Stimulated activated CD8-positive, alpha-beta memory T cell treated with anti-CD3 and anti-CD28 coated beads, Interleukin-4, amount 100 ng/mL, for 4 hours (primary cell): ENCODE measurements at places on chromosomes 11 and 22.

DNA sequence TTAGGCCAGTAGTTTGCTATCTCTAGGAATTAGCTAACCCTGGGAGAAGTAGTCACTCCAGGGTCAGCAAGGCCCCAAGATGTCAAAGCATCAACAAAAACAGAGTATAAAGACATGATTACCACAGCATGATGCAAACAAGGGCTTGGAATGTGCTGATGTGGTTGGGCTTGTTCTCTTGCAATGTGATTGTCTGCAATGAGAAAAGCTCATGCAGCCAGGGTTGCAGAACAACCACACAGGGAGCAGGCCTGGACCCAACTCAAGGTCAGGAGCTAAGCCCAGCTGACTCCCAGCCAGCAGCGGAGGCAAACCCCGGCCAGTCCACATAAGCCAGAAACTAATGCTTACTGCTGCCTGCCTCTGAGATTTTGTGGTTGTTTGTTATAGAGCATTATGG, 132.4 kb upstream of the ZC3H12C start:
- no peak for DNase-seq

DNA sequence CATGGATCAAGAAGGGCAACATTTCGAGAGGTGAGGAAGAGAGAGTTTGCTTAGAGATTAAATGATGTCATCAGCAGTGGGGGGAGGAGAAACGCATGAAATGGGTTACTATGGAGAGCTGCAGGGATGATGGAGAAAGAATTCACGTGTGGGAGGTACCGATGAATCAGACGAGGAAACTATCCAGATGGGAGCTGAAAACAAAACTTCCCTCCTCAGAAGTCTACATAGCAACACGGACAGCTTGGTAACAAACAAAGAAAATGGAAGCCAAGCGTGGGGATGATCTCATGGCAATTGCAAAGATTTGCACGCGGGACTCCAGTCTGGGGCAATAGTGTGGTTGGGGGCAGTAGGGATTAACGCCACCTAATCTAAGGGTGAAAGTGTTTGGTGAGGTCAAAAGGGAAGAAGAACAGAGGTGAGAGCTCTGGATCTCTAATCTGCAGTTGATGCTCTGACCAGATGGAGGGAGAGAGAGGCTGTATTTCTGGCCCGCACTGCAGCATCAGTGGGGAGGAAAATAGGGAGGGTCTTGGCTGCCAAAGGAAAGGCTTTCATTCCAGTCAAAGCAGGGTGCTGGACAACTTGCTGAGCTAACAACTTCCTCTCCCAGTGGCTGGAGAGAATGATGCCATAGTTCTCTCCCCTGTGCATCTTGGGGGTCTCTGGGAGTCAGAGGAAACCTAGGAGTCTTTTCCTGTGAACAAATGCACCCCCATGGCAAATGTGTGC, 43.4 kb upstream of the CSNK2A3 start:
- DNase-seq, result no peak

DNA sequence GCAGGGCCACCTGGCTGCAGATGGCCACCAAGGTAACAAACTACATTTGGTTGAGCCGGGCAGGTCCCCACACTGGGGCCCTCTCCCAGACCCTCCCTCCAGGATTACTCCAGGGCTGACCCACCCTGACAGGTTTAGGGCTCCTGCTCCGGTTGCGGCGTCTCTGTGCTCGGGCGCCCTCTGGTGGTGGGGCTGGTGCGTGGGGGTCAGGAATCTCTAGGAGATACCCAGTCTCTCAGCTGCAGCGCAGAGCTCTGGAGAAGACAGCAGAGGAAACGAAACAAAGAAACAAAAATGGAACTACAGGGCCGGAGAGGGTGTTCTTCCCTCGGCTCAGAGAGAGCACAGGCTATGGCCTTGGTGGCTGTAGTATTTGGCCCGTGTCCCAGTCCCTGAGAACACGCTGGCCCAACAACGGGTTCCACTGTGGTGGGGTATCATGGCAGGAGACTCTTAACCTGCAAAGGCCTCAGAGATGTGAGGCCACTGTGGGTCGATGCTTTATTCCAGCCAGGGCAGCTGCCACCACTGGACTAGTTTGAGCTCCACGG, 2.4 kb downstream of the C11orf96 start:
- peak; percentile 42 for DNase-seq

DNA sequence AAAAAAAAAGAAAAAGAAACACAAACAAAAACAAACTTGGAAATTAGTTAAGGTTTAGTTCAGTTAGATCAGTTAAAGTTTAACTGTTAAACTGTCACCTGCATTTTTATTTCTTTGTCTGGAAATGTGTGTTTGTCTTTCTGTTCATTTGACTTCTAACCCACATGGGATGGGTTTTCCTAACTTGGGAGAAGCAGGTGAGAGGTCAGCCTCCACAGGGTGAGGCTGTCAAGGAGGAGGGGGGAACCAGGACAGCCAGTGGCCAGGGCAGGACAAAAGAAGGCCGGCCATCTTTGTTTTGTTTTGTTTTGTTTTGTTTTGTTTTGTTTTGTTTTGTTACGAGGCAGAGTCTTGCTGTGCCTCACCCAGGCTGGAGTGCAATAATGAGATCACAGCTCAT, 13.4 kb upstream of the GCAT start:
- DNase-seq, result no peak

DNA sequence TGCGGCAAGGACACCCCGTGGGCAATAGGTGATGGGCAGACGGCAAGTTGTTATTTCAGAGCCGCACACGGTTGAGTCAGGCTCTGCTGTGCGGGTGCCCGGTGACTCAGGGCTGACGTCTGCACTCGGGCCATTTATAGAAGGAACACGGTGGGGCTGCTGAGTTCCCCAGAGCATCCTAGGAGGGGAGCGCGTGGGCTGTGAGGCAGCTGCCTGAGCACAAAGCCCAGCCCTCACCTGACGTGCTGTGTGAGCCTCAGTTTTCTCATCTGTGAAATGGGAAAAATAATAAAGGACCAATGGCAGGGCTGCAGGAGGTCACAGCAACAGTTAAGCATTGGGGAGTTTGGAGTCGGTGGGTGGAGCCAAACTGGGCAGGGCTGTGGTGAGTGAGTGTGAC, 11.3 kb upstream of the RHOD start:
- no peak for DNase-seq

DNA sequence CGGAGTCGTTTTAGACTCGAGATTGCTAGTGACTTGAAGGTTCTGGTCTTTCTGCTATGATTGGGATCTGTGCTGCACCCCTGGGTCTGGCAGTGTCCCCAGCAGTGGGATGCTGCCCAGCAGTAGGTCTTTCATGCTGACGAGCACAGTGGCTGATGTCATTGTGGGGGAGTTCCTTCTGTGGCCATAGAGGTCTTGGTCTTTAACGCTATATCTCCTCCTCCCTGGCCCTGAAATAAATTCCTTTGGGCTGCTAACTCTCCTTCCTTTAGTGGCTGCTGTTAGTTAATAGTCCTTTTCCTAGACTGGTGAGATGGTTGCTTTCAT, 136.3 kb downstream of the TEAD1 start:
- no peak for DNase-seq

DNA sequence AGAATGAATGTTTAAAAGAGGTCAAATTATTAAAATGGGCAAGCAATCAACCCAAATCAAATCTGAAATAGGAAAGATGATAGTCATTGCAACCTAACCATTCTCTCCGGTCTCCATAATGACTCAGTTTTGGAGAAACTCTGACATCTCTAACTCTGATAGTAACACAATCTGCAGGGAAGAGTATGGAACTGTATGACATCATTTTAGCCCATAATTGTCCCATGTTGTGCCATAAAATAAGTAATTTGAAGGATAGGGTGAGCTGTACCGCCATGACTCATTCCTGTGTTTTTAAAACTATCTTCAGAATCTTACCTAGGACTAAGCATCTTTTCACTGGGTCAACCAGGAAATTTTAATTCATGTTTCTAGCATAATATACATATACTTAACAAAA, 350.8 kb downstream of the DLG2 start:
- no peak for DNase-seq

GRCh38 chr22:19868333-19868732, 13.7 kb upstream of the GNB1L start:
- no peak for DNase-seq

DNA sequence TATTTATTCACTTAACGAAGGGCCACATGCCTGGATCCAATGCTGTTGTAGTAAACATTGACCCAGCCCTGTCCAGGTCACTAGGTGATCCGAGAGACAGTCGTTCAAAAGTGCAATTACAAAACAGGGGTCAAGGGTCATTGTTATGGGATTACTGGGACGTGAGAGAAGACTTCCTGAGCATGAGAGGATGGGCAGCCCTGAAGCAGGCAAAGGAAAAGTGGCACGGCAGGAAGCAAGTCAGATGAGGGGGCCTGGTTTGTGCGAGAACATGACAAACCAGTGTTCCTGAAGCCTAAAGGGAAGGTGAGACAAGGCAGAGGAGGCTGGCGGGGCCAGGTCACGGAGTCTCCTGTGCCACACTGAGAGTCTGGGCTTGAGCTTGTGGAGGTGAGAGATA, 15.8 kb upstream of the MMP20 start:
- no peak for DNase-seq

GRCh38 chr22:48103126-48103875, 1340.9 kb downstream of the TBC1D22A start:
- no peak for DNase-seq

DNA sequence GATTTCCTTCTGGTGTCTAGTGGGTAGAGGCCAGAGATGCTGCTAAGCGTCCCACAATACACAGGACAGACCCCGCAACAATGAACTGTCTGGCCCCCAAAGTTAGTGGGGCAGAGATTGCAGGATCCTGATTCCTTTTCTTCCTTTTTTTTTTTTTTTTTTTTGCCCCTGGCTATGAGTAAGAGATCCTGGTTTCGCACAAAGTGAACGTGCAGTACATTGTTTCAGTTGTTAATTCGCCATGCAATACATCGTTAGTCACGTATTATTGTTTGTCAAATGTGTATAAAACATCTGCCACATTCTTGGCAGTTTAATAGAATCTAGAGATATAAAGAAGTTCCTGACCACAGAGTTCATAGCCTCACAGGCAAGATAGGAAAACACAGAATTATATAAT, 20.2 kb downstream of the ST3GAL4 start:
- no peak for DNase-seq

DNA sequence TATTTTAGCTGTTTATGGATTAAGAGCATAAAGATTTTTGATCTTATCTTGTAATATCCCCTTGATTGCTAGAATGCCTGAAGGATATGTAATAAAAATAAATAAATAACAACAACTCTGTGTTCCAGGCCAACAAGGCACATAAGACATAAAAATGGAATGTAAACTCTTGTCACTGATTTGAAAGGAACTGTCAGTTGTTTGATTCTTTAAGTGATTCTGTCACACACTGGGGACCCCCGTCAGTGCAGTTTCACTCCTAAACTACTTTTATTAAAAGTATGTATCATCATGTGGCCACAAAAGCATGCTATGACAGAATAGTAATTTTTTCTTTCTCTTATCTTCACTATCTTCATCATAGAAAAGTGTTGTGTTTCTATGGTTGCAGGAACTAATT, 572.4 kb downstream of the CNTN5 start:
- DNase-seq, result no peak

- no peak for DNase-seq
Measured at GRCh38 chr11:108693852-108694251, 29.0 kb downstream of the DDX10 start.

GRCh38 chr11:87961606-87962005, 213.6 kb downstream of the RAB38 start:
- DNase-seq, result no peak

DNA sequence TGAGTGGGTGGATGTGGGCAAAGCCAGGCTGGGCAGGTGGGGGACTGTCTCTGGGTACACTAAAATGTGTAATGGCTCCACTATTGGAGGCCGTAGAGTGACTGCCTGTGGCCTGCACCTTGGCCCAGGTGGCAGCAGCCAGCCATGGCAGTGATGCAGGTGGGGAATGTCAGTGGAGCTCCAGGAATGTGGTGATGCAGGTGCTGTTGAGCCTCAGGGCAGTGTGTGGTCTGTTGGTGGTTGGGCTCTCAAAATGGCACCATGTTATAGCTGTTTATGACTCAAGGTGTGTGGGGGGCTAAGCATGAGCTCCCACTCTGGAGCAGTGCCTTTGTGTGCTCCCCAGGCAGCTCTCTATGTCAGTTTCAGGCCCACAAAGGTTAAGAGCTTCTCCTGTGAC, 40.2 kb upstream of the CCDC90B start:
- no peak for DNase-seq

GRCh38 chr11:82959987-82960778, 58.6 kb downstream of the DDIAS start:
- no peak for DNase-seq

- no peak for DNase-seq
Measured at GRCh38 chr22:19178065-19178656, 375 bp downstream of the SLC25A1 start.

DNA sequence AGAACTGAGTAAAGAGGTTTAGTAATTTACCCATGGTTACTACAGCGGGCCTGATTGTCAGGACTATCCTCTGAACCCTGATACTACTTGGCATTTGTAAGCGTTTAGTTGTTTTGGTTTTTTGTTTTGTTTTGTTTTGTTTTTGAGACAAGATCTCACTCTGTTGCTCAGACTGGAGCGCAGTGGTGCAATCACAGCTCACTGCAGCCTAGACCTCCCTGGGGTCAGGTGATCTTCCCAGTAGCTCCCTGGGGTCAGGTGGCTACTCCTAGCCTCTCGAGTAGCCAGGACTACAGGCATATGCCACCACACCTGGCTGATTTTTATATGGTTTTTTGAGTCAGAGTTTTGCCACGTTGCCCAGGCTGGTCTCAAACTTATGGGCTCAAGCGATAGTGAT, 118.6 kb downstream of the WNT11 start:
- DNase-seq, result no peak

DNA sequence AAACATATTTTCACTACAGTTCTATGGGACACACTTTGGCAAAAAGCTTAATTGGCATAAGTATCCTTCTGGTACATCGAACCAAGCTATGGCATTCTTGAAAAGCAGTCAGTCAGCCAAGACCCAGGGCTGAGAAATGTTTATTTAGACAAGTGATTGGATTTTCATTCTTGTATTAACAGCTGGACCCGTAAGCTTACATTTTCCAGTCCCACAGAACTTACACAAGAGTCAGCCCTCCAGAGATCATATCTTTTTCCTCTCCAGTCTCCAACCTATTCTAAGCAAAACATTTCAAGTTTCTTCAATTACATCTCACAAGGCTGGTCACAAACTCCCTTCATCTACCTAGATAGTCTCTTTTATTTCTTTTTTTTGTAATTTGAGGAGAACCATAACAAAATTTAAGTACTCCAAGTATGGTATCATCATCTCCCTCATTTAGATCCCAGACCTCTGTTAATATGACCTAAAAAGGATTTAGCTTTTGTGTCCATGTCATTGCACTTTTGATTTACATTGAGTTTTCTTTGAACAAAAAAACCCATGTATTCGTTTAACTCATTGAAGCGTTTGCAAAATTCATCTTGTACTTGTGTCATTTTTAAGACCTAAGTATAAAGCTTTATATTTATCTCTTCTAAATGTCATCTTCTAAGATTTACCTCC, 67.9 kb upstream of the GRK3 start:
- no peak for DNase-seq

DNA sequence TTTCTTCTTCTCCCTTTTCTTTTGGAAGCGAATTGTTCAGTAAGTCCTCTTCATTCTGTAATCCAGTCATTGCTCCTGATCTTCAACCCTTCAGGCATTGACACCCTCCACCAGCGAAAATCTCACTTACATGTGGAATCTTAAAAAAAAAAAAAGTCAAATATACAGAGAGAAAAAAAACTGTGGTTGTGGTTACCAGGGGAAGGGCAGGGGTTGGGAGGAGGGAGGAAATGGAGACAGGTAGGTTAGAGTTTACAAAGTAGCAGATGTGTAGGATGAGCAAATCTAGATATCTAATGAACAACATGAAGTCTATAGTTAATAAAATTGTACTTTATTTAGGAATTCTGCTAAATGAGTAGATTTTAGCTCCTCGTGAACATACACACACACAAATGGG, 17.7 kb upstream of the TMEM123 start:
- DNase-seq, result no peak
